ENCODE measurements at places on chromosomes 13 and 19.

DNA sequence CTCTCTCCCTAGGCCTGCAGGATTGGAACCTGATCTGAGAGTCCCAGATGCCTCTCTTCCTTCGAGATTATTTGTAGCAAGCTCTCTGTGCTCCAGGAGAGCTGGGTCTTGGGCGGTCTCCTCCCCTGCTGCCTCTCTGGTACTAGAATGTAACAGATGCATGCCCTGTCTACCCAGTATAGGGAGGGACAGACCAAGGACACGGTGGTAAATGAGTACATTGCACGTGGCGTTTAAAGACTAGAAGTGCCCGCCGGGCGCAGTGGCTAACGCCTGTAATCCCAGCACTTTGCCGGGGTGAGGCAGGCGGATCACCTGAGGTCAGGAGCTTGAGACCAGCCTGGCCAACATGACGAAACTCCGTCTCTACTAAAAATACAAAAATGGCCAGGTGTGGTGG lies 11.7 kb downstream of the SLC27A1 start:
- no peak for DNase-seq

DNA sequence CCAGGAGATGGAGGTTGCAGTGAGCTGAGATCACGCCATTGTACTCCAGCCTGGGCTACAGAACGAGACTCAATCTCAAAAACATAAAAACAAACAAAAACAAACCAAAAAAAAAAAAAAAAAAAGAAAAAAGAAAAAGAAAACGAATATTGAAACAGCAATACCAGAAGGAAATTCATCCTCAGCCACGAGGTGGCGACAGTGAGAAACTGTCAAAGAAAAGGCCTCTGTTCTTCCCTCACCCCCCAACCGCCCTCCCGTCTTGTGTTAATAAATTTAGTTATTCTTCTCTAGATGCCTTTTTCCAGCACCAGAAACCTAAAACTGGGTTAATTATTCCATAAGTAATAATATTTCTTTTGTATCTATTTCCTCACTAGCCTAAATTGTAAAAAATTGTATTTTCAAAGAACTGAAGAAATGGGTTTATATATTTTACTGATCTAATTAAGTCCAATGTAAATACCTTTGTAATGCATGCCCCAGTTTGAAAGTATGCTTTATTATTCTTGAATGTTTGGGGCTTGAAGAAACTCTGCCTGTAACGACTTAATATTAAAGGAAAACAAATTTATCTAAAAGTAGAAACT lies 38.6 kb downstream of the LIG4 start:
- no peak for DNase-seq

GRCh38 chr19:42919757-42920079 lies 2.0 kb upstream of the PSG6 start:
- no peak for DNase-seq

DNA sequence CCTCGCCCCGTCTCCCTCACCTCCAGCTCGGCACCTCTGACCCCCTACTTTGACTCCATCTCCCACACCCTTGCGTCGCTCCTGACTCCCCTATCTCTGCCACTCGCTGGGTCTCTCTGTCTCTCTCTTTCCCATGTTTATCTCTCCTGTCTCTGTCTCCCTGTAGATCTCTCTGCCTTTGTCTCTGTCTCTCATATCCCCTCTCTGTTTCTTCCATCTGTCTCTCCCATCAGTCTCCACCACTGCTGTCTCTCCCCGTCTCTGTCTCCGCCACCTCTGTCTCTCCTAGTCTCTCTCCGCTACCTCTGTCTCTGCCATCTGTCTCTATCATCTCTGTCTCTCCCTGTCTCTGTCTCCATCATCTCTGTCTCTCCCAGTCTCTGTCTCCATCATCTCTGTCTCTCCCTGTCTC lies 12.4 kb upstream of the BBC3 start:
- no peak for DNase-seq

DNA sequence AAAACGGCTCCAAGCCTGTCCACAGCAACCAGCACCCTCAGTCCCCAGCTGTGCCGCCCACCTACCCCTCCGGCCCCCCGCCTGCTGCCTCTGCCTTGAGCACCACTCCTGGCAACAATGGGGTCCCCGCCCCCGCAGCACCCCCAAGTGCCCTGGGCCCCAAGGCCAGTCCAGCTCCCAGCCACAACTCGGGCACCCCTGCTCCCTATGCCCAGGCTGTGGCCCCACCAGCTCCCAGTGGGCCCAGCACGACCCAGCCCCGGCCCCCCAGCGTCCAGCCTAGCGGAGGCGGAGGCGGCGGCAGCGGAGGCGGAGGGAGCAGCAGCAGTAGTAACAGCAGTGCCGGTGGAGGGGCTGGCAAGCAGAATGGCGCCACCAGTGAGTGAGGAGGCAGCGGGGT lies 10.6 kb downstream of the CNOT3 start:
- DNase-seq: no peak

Data from skeletal muscle cell (primary cell).